D341Med (cell line): ENCODE measurements at places on chromosomes 6 and 20.

- DNase-seq, result no peak
Measured at GRCh38 chr20:10747019-10747418, 73.2 kb upstream of the JAG1 start.

DNA sequence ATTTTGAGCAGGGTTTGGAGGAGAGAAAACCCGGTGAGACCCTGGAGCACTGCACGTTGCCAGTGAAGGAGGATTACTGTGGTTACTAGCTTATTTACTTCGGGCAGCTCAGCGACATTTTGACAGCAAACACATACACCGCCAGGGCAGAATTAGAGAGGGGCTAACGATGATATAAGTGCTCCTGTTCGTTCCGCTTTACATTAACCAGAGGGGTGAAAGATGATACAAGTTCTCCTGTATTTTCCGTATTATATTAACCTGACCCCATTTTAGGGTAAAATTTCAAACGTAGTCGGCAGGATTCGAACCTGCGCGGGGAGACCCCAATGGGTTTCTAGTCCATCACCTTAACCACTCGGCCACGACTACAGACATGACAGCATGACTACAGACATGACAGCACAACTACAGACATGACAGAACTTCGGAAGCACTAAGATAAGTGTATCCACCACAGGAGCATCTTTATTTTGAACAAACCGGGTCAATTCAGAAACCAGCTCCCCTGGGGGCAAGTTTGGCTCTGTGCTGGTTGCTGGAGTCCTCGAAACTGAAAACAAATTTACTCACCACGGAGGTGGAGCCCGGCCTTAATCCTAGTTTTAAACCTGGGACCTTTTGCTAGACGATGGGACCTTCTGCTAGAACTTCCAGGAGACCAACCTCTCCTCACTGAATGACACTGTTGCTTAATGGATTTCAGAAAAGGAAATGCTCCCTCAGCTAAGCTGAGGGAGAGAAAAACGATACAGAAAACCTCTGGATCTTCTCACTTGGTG lies 80.4 kb upstream of the ZNF184 start:
- peak; percentile 61 for DNase-seq

DNA sequence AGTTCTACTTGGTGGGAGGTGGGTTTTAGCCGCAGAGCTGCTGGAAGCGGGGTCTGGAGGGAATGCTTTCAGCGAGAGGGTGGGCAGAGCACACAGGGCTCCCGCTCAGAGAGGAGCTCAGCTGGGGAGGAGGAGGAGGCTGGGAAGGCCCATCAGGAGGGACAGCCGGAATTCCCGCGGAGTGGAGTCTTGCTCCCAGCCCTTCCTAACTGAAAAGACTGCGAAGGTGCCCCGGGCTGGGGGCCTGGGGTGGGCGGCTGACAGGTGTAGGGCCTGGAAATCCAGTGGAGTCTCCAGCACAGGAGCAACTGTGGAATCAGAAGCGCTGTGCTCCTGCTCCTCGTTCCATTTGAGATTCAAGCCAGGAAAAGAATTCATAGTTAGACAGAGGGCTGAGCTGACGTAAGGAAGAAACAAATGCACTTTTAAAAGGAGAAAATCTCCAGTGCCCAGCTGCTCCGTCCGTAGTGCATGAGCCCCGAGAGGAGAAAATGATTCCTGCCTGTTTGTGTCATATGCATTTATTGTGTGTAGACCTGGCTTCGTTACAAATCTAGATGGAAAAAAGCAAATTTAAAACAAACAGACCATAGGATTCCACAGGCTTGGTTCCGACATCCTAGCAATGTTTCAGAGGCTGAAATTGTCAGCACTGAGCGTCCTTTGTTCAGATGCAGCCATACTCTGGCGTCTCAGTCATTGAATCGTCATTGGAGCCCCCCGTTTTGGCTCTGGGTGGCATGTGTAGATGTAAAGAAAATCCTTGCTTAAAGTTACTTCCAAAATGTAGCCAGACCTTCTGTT lies 197.7 kb downstream of the SMOC2 start:
- no peak for DNase-seq

DNA sequence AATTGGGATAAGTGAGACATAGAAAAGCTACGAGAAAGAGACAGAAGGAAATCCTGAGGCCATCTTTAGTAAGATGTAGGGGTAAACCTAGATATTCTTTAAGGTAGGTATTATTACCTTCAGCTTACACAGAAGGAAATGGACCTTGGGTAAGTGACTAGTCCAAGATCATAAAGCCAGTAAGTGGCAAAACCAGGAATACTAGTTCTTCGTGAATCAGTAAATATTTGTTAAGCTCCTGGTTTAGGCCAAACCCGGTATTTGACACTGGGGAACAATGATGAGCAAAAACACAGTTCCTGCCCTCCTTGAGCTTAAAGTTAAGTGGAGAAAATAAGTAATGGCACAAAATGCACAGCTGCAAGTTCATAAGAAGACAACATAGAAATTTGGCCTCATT lies 5.3 kb downstream of the TRIM39 start:
- no peak for DNase-seq

GRCh38 chr6:127162836-127163235 lies 44.4 kb downstream of the RSPO3 start:
- DNase-seq, result no peak

GRCh38 chr6:169518451-169518850 lies 183.4 kb downstream of the WDR27 start:
- DNase-seq, result no peak

DNA sequence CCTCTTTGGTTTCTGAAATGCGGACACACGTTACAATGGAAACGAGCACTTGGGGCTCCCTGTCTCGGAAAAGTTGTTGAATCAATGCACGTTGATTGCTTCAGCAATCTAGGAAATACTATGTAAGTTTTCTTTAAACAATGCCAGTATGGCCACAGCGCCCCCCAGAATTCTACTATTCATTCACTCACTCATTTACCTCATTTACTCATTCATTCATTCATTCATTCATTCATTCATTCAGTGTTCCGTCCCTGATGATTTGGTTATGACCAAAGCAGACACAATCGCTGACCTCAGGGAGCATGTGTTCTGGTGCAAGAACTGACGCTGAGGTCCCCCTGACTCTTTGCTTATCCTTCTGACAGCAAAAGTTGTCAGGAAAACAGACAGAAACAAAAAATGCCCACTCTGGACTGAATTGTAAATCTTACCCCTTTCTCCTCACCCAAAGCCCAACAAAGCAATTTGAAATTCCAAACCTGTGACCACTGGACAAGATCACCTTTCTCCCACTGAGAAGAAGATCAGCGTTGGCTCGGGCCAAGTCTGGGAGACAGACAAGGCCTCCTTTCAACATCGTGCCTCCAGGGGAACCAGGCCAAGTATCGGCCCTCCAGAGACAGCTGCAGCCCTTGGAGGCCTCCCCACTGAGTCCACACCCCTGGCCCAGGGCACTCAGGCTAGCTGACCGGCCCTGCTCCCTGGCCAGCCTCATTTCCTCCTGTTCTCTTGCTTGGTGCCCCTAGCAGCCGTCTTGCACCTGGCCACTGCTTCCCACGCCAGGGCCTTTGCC lies 15.0 kb upstream of the PMEPA1 start:
- DNase-seq, result no peak

GRCh38 chr6:108438918-108439317 lies 121.8 kb upstream of the FOXO3 start:
- no peak for DNase-seq

DNA sequence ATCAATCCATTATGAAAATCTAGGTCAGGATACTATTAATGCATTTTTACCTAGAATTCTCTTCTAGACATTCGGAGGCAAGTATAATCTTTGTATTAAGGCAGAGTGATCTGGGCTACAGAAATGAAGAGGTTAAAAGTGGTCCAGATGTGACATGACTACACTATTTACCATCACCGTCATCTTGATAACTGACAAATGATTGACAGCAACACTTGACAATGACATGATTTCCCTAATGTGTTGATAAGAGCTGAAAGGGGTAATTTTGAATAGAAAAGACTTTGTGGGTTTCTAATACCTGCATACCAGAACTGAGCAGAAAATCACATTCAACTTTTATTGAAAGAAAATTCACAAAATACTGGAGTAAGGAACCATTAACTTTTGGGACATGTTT lies 718.9 kb upstream of the MAP3K7 start:
- DNase-seq, result no peak

- DNase-seq, result no peak
Measured at GRCh38 chr6:6248651-6249050, 71.8 kb downstream of the F13A1 start.

DNA sequence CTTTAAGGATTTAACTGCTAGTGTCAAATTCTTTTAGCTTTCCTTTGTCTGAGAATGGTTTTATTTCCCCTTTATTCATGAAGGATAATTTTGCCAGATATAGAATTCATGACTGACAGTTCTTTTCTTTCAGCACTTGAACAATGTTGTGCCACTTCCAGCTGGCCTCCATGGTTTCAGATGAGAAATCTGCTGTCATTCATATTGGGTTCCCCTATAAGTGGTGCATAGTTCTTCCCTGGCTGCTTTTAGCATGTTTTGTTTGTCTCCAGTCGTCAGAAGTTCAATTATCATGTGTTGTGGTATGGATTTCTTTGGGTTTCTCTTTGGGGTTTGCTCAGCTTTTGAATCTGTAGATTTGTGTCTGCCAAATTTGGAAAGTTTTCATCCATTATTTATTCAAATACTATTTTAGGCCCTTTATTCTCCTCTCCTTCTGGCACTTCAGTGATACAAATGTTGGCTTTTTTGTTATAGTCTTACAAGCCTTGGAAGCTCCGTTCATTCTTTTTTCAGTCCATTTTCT lies 76.3 kb upstream of the TGM3 start:
- no peak for DNase-seq

GRCh38 chr6:12483712-12484111 lies 193.6 kb downstream of the EDN1 start:
- no peak for DNase-seq
